GF-D8 (cell line): ENCODE measurements at places on chromosomes 6 and 20.

- no peak for DNase-seq
These were observed 95.4 kb downstream of the MKKS start for GRCh38 chr20:10338426-10339180.

- no peak for DNase-seq
These were observed 14.8 kb downstream of the CST7 start for GRCh38 chr20:24963672-24964505.

- DNase-seq, result no peak
These were observed 29.5 kb downstream of the TMEM242 start for GRCh38 chr6:157293780-157294179.

DNA sequence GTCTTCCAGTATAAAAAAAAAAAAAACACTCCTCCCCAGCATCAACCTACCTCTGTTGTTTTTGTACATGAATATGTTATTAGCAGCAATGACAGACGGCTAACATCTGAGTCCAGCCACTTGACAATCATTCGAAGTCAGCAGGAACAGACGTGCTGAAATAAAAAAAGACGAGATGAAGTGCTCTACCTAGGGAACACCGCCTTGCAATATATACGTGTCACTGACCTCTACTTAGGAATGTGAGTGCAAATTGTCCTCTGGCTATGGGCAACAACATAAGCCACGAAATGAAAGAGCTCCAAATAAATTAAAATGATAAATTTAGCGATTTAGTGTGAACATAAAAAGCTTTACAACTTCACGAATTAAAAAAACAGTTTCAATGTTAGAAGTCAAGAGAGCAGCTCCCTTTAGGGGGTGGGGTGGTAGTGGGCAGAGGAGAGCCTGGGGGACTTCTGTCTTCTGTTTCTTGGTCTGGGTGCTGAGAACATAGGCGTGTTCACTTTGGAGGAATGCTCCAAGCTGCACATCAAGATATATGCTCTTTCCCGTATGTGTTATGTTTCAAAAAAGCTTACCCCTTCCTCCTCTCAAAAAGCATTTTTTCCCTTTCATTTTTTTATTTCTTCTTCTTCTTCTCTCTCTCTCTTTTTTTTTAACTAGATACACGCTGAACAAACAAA lies 23.3 kb downstream of the EDN1 start:
- no peak for DNase-seq

DNA sequence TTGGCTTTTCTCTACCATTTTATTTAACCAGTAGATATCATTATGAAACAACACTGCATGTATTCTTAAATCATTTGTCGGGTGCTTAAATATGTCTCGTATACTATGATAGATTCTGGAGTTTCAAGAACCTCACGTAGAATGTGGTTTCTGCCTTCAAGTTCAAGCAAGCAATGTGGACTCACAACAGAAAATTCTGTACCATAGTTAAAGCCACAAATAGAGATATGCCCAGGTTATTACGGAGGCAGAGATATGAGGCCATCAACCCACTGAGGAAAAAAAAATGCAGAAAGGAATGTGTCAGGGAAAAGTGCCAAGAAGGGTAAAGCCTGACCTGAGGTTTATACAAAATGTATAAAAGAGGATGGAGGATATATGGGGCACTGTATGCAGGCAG lies 109.9 kb downstream of the GFRAL start:
- no peak for DNase-seq

DNA sequence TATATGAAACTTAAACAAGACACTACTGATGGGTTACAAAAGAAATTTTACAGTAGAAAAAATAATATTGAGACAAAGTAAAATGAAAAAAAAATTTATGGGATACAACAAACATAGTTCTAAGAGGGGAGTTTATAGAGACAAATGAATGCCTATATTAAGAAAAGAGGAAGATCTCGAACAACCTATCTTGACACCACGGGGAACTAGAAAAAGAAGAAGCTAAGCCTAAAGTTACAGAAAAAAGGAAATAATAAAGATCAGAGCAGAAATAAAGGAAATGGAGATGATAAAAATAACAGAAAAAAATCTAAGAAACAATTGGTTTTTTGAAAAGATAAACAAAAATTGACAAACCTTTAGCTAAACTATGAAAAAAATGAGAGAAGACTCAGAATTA lies 9.1 kb upstream of the ECHDC1 start:
- peak; percentile 35 for DNase-seq

DNA sequence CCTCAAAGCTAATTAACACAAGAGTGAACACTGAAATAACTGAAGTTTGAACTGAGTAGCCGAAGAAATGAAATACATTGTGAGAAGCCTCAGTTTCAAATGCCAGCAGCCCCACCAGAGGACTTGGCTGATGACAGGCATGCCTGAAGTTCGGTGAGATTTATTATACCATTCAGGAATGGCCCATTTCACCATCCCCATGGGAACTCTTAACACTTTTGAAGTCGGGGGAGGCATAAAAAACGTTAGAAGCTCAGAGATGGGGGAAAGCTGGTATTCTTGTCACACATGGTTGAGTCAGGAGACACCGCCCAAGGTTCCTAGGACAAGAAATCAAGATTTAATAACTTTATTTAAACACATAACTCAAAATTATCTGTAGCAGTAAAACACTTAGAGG lies 17.6 kb upstream of the SLC22A3 start:
- no peak for DNase-seq
